ENCODE measurements at places on chromosomes 6 and 20.
A peak's percentile ranks its signal among the peaks of the same experiment; 100 is the strongest.

- no peak for DNase-seq
These were observed 335.0 kb downstream of the PACRG start for GRCh38 chr6:163062790-163063189.

DNA sequence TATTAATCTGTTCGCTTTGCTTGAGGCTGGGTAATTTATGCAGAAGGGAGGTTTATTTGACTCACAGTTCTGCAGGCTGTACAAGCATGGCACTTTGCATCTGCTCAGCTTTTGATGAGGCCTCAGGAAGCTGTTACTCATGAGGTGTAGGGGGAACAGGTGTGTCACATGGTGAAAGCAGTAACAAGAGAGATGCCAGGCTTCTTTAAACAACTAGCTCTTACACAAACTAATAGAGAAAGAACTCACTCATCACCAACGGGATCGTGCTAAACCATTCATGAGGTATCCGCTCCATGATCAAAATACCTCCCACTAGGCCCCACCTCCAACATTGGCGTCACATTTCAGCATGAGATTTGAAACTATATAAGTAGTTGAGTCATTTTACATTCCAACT lies 34.4 kb upstream of the GCLC start:
- DNase-seq: no peak

- no peak for DNase-seq
These were observed 321.8 kb upstream of the HSF2 start for GRCh38 chr6:122077603-122078002.

- DNase-seq: no peak
These were observed 84.3 kb upstream of the MEI4 start for GRCh38 chr6:77568570-77568969.

GRCh38 chr6:17591287-17591686 lies 8.8 kb upstream of the FAM8A1 start:
- no peak for DNase-seq

GRCh38 chr20:12825226-12825595 lies 183.6 kb upstream of the SPTLC3 start:
- DNase-seq: no peak

DNA sequence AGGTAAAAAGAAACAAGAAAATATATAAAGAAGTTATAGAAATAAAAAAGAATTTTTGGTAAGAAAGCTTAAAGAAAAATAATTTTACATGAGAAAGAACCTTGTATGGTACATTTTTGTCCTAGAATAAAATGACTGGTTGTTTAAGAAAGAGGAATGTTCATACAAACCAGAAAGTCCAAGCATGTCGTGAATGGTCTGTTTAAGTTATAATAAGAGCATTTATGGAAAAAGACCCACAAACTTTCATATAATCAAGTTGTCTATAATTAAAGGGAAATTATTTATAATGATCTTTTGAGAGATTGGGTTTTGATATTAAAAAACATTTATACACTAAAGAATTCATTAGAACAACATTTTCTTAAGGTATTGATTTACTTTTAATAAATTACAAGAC lies 27.8 kb upstream of the FAM110A start:
- DNase-seq: no peak

DNA sequence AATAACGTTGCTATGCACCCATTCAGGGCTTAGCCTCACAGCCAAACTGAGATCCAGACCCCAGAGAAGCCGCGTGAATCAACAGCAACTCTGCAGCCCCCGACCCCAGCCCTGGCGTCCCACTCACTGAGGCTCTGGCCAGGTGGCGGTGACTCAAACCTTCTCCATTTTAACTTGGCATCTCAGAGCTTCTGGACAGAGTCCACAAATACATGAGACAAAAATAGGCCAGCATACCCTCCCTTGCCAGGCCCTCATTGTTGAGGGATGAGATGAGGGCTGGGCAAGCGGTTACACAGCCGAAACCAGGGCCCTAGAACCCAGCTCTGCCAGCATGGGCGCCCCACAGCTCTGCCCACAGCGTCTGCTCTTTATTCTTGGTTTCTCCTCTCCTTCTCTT lies 118.4 kb downstream of the MYLK4 start:
- no peak for DNase-seq

GRCh38 chr20:50575865-50576720 lies 65.9 kb downstream of the PTPN1 start:
- DNase-seq: peak; percentile 60

DNA sequence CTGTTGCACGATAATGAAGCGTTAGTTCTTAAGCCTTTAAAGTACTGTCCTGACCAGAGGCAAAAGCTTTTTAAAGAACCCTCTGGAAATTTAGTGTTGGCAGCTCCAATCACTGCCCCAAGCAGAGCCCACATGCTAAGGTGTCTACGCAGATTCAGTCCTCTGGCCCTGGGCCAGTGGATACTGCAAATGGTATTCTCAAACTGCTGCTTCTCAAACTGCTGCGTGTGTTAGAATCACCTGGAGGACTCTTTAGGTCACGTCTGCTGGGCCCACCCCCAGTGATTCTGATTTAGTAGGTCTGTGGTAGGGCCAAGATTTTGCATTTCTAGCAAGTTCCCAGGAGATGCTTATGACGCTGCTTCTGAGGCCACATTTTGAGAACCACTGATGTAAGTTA lies 96.0 kb upstream of the CCDC28A start:
- no peak for DNase-seq

DNA sequence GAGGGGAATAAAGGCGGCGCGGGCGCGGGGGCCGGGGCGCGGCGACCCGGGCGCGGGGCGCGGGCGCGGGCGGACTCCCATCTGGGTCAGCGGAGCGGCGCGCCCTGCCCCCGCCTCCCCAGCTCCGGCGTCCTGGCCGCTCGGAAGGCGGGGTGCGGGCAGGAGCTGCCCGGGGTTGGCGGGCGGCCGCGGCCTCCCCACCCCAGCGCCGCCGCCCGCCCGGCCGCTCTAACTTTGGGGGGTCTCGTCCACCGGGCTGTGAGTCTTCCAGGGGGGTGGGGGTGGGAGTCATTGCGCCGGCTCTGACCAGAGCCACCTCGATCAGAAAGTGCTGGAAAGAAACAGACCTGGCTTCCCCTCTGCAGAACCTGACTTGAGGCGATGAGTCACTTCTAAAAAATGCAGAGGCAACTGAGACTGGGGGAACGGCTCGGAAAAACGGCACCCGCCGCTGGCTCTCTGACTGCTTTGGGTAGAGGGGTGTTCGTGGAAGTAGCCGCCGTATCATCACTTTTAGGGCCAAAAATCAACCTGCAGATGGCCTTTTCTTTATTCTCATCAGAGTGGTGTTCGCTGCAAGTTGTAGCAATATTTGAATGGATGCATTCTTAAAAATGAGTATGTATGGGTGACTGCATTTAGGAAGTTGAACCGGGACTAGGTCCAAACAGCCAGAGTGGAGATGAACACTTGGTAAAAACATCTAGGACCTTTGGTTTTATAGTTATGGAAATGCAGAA lies 667 bp downstream of the CAP2 start:
- no peak for DNase-seq

DNA sequence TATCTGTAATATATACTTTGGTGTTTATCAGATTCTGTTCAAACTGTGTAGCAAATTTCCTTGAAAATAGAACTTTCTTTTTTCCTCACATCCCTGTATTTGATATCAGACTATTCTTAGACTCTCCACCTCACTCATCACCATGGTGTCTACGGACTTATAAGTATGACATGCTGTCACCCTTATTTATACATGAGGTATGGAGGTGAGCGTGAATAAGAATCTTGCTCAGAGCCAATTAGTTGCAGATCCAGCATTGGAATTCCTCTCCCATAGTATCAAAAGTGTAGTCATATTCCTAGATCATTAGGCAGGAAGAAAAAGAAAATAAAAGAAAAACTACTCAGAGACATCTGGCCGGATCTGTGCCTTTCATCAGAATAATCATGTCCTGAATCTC lies 43.0 kb downstream of the TPD52L1 start:
- DNase-seq: no peak

DNA sequence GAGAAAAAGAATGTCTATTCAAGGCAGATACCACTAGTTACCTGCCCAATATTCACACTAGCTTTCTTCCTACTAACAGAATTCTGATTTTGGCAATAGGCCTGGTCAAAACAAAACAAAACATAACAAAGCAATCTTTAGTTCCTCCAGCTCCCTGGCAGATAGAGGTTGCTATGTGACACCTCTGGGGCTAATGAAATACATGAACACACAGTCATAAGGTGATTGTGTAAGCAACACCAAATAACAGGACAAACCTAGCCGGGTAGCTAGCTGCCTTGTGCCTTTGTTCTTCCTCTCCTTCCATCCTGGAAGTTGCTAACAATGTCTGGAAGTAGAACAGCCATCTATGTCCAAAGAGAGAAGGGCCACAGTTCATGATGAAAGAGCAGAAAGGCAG lies 6.0 kb upstream of the HMGN3 start:
- no peak for DNase-seq

DNA sequence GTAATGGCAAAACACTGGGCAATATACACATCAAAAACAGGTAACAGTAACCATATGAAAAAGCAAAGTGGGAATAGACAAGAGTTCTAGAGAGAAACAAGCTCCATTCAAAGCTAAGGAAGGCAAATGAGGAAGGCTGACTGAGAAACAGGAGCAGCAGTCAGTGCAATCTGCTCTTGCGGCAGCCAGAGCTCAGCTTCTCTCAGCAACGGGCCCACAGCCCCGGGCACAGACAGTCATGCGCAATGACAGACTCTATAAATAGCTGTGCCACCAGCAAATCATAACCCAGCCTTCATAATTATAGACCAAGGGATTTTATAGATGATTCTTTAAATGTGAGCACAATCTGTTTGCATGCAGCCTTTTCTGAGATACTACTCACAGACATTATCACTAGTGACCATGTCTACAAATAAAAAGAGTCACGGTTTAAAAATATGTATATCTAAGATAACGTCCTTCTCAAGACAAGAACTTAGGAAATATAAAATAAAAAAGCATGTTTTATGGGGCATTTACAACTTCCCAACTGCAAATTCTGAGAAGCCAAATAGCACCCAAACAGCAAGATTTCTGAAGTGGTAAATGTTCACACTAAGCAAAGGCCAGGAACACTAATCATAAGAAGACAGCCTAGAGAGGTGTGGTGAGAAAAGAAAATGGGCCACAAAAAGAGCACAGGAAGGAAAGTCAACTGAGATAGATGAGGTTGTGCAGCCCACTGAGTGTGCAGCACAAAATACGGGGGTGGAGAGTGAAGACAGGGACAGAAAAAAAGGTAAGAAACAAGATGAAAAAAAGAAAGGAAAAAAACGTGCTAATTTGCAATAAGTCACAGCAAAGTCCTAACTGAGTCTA lies 39.9 kb upstream of the BEND6 start:
- DNase-seq: no peak

DNA sequence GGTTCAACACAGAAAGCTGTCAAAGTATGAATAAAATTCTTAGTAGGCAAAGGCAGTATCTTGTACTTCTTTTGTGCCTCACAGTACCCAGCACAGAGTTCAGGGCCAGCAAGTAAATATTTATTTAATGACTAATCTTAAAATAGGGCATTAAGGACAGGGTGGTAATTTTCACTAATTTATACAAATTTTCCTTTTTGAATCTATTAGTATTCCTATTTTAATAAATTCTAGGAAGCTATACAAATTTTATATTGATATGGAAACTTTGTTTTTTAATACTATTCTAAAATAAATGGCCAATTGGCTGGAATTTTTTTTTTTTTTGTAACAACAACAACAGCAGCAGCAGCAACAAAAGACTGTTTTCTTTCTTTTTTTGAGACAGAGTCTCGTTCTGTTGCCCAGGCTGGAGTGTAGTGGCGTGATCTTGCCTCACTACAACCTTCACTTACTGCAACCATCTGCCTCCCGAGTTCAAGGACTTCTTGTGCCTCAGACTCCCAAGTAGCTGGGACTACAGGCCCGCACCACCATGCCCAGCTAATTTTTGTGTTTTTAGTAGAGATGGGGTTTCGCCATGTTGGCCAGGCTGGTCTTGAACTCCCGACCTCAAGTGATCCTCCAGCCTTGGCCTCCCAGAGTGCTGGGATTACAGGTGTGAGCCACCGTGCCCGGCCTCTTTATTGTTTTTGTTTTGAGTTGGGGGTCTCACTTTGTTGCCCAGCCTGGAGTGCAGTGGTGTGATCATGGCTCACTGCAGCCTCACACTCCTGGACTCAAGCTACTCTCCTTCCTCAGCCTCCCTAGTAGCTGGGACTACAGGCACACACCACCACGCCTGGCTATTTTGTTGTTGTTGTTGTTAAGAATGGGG lies 85.2 kb downstream of the FKBP5 start:
- no peak for DNase-seq

GRCh38 chr6:105113422-105113821 lies 66.4 kb downstream of the POPDC3 start:
- DNase-seq: no peak

DNA sequence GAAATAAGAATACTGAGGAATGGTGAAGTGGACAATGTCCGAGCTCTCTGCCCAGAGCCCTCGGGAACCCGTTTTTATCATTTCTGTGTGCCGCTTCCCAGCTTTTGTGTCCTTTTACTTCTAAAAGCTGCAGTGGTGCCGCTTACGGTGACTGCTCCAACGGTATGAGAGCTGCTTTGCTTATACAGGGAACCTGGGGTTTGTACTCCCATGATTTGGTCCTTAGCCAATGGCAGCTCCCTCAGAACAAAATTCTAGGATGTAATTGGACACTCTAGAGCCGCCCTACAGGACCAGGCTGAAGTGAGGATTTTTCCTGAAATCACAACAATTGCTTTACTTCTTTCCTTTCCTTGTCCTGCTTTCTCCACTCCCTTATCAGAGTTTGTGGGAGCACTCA lies 24.2 kb upstream of the PCSK2 start:
- no peak for DNase-seq

- no peak for DNase-seq
These were observed 2.1 kb downstream of the SOBP start for GRCh38 chr6:107491760-107492660.

DNA sequence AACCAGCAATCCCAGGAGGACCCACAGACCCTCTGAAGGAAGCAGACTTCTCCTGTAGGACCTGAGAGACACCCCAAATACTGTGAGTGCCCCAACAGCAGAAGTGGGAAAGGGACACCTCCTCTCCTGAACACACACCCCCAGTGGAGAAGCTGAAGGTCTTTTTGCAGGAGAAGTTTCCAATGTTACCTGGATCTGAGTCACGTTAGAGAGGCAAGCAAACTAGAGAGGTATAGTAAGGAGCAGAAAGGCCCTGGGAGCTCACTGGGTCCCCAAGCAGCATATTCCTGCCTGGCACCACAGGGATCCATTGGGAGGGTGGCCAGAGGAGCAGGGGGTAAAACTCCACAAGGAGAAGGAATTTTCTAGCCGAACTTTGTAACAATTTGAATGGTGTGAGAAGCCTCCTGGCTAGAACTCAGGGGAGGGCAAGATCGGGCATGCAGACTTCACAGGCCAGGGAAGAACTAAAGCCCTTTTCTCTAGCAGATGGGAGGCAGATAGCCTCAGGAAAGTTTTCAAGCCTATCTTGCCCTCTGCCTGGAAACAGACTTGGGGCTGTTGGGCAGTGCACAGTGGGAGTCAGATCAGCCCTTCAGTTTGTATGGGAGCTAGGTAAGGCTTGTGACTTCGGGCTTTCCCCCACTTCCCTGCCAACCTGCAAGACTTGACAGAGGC lies 68.2 kb upstream of the SSTR4 start:
- DNase-seq: no peak

GRCh38 chr6:111606620-111607115 lies 990 bp upstream of the TRAF3IP2 start:
- no peak for DNase-seq

Data from T-cell (primary cell).